ENCODE measurements at places on chromosomes 7 and 10.

DNA sequence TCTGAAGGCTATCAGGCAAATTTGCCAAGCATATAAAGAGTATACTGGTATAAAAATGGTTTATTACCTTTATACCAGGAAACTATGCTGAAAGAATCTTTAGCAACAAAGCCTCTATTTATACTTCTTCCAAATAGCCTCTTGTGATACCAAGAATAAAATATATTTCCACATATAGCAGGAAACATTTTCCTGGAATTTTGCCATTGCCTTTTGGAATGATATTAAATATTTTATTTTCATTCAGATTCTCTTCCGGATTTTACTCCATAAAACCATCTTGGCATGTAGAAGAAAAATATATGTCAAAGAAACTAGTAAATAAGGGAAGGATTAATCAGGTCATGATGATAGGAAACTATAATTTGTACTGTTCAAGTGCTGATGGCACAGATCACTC, 17.7 kb downstream of the SOSTDC1 start:
- no peak for DNase-seq

DNA sequence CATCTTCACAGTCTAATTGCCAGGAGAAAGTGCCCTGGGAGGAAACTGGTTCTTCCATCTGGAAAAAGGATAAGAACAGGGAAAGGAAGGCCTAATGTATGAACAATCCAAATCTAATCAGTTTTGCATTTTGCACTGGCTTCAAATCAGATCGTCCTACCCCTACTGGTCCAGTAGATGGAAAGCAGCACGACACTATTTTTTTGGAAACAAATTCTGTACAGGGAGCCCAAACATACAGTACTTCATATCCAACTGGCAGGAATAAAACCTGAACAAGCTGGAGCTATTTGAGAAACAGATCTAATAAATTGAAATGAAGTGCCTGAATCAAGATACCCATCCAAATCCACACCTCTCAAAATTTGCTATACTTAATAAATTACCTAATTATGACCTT, 36.5 kb downstream of the ETV1 start:
- no peak for DNase-seq

- DNase-seq = no peak
Measured at GRCh38 chr10:112221545-112221944, 38.0 kb upstream of the GPAM start.

DNA sequence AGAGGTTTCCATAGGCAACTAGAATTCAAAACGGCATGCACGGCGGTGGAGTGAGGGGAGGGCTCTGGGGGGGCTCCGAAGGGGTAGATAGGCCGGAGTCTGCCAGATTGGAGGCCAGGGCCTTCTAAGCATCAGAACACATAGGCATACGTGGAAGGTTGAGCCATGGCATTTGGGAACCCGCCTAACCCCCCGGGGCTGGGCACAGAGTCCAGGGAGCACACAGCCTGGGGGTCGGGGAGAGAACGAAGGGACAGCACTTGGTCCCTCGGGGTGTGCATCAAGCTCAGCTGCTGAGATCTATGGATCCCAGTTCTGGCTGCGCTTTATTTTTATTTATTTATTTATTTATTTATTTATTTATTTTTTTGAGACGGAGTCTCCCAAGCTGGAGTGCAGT, 89.4 kb upstream of the TNS3 start:
- DNase-seq = no peak

GRCh38 chr10:22648547-22648961, 65.8 kb downstream of the PIP4K2A start:
- DNase-seq = no peak

GRCh38 chr10:113879691-113880090, 25.2 kb downstream of the NHLRC2 start:
- DNase-seq = no peak

GRCh38 chr7:155509725-155510551, 36.4 kb downstream of the CNPY1 start:
- no peak for DNase-seq

GRCh38 chr7:67547183-67547907, 550.7 kb downstream of the TYW1 start:
- DNase-seq = no peak

DNA sequence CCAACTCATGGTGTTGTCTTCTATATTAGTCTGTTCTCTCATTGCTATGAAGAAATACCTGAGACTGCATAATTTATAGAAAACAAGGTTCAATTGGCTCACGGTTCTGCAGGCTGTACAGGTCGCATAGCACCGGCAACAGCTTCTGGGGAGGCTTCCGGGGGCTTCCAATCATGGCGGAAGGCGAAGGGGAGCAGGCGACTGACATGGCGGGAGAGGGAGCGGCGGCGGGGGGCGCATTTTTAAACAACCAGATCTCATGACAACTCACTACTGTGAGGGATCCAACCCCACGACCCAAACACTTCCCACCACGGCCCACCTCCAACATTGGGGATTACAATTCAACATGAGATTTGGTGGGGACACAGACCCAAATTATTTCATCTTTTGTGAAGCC, 28.7 kb upstream of the GDI2 start:
- no peak for DNase-seq

DNA sequence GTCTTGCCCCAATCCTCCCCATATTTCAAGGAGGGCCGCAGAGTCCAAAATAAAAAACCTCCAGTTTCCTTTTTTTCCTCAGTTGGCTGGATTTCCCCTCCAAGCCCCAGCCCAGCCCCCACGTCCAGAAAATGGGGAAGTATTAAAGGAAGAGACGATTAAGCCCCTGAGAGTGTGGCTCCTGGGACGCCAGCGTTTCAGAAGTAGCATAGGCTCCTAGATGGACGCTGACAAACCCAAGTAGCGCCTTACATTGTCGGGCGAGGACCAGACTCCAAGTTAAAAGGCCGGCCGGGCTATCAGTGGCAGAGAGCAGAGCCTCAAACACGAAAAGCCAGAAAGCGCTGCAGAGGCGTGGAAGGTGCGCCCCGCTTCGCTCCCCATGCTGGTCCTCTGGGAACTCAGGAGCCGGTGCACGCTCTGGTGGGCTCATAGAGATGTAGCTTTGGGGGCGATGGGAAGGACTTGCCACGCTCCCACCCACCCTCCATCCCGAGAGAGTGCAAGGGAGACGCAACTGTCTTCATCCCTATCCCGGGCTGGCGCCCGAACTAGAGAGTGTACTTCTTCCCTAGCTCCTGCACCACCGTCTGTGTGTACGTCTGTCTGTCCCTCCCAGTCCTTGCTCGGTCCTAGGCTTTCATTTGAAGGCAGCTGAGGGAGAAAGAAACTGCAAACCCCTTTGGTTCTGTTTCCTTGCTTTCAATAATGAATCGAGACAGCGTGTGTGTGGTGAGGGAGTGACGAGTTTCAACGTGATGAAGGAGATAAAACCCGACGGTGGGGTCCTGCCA, 6.3 kb upstream of the EMX2 start:
- DNase-seq = no peak

DNA sequence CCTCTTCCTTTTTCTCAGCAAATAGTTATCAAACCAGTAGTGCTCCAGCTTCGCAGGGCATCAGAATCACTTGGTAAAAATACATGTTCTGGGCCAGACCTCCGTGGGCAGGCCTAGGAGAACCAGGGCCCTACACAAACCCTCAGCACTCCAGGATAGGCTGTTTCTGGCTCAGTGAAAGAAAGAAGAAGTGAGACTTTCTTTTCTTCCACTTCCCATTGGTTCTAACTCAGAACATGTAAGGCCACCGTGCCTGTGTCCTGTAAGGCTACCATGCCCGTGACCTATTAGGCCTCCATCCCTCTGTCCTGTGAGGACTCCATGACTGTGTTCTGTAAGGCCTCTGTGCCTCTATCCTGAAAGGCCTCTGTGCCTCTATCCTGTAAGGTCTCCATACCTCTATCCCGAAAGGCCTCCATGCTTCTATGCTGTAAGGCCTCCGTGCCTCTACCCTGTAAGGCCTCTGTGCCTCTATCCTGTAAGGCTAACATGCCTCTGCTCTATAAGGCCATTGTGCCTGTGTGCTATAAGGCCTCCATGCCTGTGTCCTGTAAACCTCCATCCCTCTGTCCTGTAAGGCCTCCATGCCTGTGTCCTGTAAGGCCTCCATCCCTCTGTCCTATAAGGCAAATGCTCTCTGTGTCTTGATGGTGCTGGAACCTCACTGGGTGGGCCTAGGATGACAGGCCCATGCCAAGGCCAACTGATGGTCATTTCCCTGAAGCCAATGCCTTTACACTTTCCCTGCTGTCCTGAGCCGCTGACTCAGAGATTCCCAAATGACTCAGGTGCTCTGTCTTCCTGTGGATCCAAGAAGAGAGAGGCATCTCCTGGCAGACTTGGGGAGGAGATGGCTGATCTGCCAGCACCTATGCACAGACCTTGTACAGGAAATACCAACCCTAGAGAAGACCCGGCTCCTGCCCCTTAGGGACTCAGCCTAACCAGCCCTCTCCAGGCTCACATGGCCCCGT, 96.6 kb upstream of the CACUL1 start:
- no peak for DNase-seq

GRCh38 chr10:92538231-92538958, 35.5 kb downstream of the IDE start:
- no peak for DNase-seq

- no peak for DNase-seq
Measured at GRCh38 chr7:17380736-17381662, 82.5 kb downstream of the AHR start.

DNA sequence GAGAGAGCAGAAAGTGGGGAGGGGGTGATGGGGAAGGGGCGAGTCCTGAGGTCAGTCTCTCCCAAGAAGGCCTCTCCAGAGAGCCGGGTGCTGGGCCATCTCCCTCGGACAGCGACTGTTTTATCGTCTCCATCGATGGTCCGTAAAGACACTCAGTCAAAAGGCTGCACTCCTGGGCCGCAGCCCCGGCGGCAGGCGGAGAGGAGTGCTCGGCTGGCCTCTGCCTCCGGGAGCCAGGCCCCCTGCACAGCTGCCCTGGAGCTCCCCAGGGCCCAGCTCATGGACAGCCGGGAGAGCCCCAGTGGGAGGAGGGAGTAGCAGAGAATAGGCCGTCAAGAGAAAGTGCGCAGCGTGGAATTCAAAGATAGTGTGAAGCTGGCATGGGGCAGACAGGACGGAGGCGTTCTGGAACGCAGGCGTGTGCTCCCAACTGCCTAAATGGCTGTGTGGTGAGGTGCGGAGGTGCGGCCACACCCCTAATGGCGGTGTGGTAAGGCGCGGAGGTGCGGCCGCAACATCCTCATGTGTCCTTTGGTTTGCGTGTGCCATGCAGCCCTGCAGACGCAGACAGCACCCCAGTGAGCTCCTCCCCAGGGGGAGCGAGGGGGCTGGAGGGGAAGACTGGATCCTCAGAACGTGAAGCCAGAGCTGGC, 477.5 kb upstream of the FOXK1 start:
- no peak for DNase-seq

DNA sequence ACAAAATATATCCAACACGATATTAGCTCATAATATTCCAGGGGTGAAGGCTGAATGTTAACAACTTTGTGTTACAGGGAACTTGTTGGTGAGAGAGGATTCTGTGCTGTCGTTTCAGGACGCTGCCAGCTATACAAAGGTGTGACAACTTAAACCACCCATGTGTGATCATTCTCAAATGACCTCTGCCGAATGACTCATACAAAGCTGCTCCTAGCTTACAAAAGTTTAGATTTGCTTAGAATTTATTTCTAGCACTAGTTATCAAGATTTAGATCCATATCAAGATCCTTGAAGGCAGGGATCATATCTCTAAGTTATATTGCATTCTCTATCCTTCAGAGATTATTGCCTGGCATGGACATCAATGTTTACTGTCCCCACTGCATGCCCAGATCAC, 65.3 kb downstream of the COBL start:
- DNase-seq = no peak

DNA sequence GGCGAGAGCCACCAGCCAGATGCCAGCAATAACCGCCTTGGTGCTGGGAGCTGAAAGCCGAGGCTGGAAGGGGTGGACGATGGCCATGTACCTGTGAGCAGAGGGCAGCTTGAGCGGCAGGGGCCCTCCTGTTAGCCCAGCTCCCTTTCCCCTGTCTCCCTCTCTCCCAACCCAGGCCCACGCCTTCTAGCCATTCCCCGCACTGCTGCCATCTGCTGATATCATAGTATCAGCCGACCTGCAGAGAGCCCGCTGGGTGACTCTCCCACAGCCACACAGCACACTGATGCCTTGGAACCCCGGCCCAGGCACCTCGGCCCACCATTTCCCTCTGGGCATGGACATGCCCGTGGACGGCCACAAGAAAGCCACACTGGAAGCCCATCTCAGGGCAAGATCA, 1.7 kb downstream of the TACR2 start:
- no peak for DNase-seq

- DNase-seq = no peak
Measured at GRCh38 chr7:23260371-23260770, 13.8 kb downstream of the GPNMB start.

DNA sequence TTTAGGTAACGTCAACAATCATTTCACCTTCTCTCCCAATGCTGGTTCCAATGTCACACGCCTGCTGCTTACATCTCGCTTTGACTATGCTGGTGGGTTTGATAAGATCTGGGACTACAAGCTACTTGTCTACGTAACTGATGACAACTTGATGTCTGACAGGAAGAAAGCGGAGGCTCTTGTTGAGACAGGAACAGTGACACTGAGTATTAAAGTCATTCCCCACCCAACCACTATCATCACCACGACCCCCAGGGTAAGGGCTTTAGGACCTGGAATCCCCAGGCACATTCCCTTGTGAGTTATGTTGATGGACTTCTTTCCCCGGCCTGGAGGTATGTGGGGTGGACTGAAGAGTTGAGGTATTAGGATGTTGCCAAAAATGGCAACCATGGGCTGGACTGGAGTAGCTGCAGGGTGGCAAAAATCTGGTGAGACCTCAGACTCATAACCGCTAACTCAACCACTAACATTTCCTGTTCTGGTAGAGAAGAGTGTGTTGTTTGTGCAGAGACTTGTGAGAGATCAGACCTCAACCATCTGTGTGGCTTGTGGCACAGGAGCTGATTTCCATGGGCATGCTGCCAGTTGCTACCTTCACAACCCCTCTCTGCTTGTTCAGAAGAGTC, 59.2 kb downstream of the CDHR3 start:
- DNase-seq = no peak
